ENCODE measurements at places on chromosomes 4 and X. TPM values are rescaled to one million over a fixed set of nuclear protein-coding genes. Genes with fewer than 3 reads are reported as not detected.

- no peak for DNase-seq
These were observed 15.3 kb downstream of the TMEM131L start for GRCh38 chr4:153481478-153481877.

DNA sequence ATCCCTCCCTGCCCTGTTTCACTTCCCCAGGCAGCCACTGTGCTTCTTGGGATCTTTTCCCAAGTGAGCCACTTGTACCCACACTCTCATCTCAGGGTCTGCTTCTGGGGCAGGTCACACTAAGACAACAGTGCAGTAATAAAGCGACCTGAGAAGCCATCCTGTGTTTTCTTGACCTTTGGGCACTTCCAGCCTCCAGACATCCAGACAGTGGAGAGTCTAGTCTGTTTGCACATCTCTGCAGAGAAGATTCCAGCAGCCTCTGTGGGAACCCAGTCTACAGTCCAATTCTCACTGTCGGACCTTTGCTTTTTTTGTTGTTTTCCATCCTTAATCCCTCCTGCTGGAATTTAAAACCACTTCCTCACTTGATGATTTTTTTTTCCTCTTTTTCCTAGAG is 50.3 kb upstream of the ATP6AP2 start:
- no peak for DNase-seq

DNA sequence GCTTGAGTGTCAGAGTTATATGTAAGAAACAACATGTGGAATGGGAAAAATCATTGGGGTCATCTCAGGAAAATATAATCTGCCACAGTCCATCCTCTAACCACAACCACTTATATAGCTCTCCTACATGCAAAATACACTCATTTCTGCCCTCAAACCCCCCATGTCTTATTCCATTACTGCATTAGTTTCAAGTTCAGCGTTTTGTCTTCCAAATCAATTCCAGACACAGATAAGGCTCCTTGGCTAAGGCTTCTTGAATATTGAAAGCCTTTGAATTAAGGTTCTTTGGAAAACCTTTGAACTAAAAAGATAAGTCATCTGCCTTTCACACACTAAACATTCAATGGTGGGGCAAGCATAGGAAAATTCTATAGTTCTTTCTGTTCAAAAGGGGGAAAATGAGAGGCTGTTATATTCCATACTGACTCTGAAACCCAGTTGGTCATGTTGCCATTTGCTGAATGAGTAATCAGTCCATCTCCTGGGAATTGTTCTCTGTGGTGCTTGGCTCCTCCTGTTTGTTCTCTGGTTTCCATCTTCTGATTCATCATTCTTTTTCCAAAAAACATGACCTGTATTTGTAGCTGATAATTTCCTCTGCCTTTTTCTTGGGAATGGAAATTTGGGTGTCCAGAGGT is 218.7 kb downstream of the BMPR1B start:
- DNase-seq = no peak

- no peak for DNase-seq
These were observed 432.2 kb downstream of the SMARCA1 start for GRCh38 chrX:129091097-129091496.

DNA sequence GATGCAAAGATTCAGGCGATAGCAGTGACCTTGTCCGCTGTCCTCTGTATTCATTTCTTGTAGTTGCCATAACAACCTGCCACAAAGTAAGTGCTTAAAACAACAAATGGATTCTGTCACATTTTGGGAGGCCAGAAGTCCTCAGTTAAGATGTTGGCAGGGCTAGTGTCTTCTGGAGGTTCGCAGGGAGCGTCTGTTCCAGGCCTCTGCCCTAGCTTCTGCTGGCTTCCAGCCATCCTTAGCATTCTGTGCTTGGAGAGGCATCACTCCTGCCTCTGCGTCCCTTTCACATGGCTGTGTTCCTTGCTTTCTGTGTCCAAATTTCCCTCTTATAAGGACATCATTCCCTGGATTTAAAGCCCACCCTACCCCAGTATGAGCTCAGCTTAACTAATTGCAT is 31.5 kb upstream of the ZNF185 start:
- no peak for DNase-seq

- DNase-seq = no peak
These were observed 20.4 kb upstream of the UBA6 start for GRCh38 chr4:67721315-67721769.

- no peak for DNase-seq
These were observed 33.9 kb downstream of the NAA11 start for GRCh38 chr4:79292008-79292407.

- peak; percentile 25 for DNase-seq
These were observed 145.5 kb downstream of the NWD2 start for GRCh38 chr4:37389967-37390580.

GRCh38 chr4:111074523-111075114 is 451.7 kb upstream of the PITX2 start:
- no peak for DNase-seq

DNA sequence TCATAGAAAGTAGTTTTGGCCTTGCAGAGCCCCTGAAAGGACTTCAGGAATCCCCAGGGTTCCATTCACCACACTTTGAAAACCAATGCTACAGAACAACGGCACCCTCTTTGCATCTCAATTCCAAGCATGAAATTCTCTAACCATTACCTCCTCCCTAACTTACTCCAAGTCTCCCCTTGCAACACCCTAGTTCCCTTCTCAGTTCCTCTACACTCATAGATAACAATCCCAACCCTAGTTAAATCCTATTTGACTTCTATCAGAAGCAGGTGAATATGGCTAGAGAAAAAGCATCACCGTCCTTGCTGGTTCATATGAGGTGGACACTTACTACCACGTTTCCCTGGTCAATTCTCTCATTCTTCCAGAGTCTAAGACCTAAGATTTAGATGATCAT is 2.4 kb downstream of the RCHY1 start:
- peak; percentile 11 for DNase-seq

GRCh38 chrX:15675490-15675921 is 10.9 kb upstream of the CLTRN start:
- DNase-seq = no peak

The H2BW2 gene
- polyA plus RNA-seq = 0.35 TPM

The PCDH11X gene
- 0.22 TPM for polyA plus RNA-seq
